ENCODE measurements at places on chromosomes 3 and 15.
A peak's percentile ranks its signal among the peaks of the same experiment; 100 is the strongest.

GRCh38 chr15:48858401-48858800 is 19.5 kb upstream of the EID1 start:
- no peak for DNase-seq

DNA sequence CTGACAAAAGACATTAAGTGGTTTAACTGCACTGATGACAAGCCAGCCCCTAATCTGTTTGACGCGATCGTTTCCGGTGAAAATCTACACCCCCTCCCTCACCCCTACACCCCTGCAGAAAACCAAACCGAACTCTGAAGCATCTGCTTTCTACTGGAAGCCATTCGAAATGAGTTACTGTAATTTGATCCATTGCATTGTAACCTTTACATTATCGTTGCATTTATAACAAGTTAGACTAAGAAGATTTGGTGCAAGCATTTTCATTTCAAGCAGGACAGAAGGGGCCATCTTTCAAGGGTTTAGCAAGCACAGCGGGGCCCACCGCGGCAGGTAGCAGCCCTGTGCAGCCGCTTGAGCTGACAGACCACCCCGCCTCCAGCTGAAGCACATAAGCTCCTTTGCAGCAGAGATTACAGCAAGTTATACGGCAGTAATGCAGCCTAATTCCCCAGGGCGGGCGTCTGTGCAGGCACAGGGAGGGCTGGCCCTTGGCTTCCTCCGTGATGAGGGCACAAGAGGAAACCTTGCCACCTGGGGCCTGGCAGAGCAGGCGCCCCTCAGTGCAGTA is 79.3 kb downstream of the CHSY1 start:
- no peak for DNase-seq

GRCh38 chr15:63043335-63044076 is 959 bp downstream of the TPM1 start:
- no peak for DNase-seq

- DNase-seq: no peak
Observed at GRCh38 chr15:89514596-89515406, 18.4 kb upstream of the RHCG start.

DNA sequence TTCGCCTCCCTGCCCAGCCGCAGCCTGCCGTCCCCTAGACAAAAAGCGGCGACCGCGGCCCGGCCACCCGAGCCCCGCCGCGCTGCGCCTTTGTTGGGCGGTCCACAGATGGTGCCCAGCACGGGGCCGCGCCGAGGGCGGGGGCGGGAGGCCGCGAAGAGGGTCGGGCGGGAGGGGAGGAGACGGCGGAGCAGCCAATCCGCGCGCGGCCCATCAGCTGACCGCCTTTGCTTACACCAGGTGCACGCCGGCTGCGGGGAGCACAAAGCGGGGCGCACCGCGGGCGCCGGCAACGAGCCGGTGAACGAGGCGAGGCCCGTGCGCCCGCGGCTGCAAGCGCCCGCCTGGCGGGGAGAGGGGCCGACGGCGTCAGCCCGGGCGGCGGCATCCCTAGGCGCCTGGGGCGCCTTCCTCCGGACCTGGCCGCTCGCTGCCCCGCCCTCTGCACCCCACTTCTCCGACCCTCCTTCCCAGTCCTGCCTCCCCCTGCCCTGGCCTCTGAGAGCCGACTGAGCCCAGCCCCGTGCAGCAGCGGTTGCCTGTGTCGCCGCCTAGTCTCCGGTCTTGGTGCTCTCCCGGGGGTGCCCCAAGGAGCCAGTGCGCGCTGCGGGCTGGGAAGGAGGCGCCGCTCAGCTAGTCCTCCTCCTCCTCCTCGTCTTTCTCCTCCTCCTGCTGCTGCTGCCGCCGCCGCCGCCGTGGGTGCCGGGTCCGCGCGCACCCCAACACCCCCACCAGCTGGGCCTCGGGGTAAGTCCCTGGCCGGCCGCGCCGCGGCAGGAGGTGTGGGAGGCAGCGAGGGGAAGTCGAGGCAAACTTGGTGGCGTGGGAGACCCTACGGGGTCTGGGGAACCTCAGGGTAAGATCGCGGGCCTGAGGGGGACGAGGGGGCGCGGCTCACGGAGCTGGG is at the start of gene LRRN1:
LRRN1 (plus strand) TSS at position 259 of the 907 bp plus-strand sequence. CDS start 45,211 bp downstream, outside the sequence.
- no peak for DNase-seq

GRCh38 chr15:90201130-90201943 is at the start of gene SEMA4B:
TSS of gene SEMA4B (plus strand) at chr15:90201330. CDS start at chr15:90201579, 249 bp downstream.
- DNase-seq: peak; percentile 47

- no peak for DNase-seq
Observed at GRCh38 chr3:4771243-4771642, 208.0 kb upstream of the BHLHE40 start.

DNA sequence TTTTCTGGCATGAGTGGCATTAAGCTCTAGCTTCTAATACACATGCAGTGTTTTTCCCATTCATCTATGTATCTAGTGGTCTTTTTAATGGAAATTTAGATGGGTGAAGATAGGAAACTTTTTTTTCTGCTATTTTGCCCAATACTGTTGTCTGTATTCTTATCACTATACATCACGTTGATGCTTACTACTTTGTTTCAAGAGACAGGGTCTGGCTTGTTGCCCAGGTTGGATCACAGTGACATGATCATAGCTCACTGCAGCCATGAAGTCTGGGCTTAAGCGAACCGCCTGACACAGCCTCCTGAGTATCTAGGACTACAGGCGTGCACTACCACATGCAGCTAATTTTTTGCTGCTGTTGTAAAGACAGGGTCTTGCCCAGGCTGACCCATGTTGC is 84.6 kb downstream of the PEAK1 start:
- no peak for DNase-seq

GRCh38 chr3:143109861-143110260 is 9.7 kb upstream of the CHST2 start:
- DNase-seq: no peak

DNA sequence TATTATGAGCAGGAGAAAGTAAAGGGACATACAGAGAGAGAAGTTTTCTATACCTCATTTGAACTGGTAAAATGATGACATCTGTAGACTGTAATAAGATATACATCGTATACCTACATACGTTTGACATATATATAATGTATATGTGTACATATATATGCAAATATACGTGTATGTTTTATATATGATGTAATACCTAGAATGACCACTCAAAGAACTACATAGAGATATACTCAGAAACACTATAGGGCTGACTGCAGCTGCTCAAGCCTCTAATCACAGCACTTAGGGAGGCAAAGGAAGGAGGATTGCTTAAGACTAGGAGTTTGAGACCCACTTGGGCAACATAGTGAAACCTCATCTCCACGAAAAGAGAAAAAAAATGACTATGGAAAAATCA is 48.5 kb upstream of the MCTP2 start:
- no peak for DNase-seq

DNA sequence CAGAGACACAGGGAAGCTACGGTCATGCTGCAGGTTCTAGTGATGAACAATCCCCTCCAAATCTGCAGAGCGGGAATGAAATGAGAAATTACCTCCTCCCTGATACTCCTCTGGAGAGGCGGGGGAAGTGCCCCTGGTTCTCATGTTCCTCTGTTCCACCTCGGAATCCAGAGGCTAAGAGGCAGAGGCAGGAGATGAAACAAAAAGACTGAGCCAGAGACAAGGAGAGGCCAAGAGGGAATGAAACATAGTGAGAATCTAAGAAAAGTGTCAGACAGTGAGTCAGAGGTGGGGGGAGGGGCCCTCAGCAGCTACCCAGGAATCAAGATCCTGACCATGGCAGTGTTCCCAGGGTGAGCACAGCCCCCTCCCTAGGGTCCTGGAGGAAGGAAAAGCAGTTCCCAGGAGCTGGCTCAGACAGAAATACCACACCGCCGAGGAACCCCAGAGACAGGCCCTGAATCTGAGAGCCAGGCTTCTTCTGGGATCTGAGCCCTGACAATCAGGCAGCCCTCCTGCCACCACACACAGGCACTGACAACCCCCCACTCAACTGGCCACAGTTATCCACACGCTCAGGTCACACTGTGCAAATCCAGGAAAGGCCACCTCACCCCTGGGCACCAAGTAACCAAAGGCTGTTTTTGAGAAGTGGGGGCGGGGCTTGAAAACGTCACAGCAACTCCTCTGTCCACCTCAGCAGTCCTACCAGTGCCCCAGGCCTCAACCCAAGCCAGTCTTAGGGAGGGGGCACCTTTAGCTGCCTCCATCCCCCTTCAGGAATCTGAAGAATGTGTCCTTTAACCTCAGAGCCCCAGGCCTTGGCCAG is 2.4 kb downstream of the CSRNP1 start:
- DNase-seq: no peak

GRCh38 chr3:118973050-118973449 is 61.6 kb downstream of the IGSF11 start:
- DNase-seq: no peak

GRCh38 chr3:108554913-108555571 is 34.2 kb downstream of the CIP2A start:
- no peak for DNase-seq

DNA sequence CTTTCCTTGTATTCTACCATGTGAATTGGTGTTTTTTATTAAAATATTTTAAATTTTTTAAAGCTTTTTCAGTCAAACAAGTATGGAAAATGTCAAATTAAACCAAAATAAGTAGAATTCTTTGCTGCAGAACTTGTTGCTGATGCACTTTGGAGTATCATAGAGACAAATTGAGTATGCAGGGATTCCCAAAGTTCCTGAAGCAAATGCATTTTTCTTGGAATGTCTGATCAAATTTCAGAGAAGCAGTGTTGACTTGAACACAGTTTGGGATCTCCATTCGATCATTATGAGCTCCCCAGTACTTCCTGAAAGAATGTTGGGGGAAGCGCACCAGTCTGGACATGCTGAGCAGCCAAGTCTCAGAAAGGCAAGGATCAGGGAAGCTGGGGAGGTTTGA is 517.8 kb upstream of the CFAP20DC start:
- DNase-seq: no peak

- DNase-seq: no peak
Observed at GRCh38 chr15:85097250-85097649, 115.6 kb downstream of the PDE8A start.

GRCh38 chr3:112560307-112560706 is 1.5 kb downstream of the ATG3 start:
- DNase-seq: no peak

DNA sequence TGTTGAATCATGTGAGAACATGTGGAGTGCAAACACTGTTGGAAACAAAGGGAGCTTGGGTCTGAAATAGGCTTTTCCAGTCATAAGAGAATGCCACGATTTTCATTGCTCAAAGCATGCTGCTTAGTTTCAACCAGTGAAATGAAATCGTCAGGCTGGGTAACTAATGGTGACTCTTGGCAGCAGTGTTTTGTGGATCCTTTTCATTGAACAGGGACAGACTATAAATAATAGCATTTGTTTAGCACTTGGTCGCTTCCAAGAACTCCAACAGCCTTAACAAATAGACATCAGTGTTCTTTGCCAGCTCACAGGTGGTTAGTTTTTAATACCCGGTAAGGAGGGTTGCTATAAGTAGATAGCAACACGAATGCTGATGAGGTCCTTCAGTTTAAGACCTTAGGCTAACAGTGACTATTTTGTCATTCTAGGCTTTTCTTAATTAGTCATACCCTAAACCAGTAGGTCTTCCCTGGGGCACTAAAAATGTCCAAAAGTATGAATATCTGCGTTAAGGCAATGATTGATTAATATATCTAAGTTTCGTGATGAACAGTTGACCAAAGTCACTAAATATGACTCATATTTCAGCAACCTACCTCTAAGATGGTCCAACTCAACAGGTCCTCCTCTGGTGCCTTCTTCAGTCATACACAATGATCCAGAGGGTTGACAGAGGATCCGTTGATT is 15.8 kb downstream of the TP63 start:
- no peak for DNase-seq

- no peak for DNase-seq
Observed at GRCh38 chr3:188279502-188280335, 125.8 kb downstream of the LPP start.

DNA sequence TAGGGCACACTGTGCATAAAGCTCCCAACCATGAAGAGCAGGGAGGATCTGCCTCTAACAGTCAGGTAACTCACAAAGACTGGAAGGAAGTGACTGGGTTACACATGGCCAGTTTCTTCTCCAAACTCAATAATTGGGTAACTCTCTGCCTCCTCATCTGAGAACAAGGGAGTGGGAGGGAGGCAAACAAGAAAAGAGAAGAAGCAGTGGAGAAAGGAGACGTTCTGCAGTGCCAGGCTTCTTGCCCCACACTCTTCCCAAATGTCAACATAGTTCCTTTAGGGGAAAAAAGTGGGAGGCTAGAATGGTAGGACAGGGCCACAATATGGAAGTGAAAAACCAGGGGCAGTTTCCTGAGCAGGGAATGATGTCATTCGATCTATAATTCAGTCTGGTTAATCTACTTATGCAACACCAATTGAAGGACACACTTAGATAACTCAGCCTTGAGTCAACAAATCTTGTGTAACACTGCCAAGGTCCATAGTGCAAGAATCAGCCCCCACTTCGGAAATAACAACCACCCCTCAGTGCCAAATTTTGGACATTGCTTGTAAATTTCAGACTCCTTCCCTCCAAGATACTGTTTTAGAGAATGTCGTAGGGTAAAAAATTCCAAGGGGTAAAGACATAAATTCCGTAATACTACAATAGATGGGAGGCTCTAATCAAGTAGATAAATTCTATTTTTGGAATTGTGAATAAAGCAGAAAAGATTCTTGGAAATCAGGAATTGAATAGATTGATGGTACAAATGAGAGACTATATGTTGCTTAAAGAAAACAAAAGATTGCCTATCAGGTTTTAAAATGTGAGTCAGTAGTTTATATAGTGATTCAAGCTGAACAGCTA is 143.0 kb downstream of the LPP start:
- DNase-seq: no peak

GRCh38 chr15:99426431-99427105 is 139.2 kb upstream of the MEF2A start:
- no peak for DNase-seq

GRCh38 chr15:62641825-62642224 is 400.7 kb upstream of the TPM1 start:
- no peak for DNase-seq

GRCh38 chr3:152885076-152885475 is 50.1 kb downstream of the P2RY1 start:
- DNase-seq: no peak

DNA sequence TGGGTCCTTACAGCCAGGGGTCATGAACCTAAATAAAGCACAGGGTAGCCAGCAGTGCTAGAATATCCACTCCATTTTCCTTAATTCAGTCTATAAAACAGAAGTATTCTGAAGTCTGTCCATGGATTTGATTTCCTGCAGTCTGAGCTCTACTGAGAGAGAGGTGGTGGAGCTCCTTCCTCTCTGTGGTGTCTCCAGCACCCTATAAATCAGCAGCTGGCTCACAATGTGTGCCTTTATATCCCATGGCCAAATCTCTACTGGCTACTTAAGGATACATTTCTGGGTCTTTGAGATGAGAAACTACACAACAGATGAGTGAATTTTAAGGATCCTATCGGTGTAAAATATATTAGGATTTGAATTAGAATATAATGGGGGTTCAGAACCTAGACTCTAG is 339.9 kb upstream of the RBMS3 start:
- DNase-seq: no peak

- DNase-seq: no peak
Observed at GRCh38 chr15:41423979-41424659, 7.2 kb downstream of the RTF1 start.

GRCh38 chr15:47184003-47184907 is 533.0 kb upstream of the SEMA6D start:
- no peak for DNase-seq

DNA sequence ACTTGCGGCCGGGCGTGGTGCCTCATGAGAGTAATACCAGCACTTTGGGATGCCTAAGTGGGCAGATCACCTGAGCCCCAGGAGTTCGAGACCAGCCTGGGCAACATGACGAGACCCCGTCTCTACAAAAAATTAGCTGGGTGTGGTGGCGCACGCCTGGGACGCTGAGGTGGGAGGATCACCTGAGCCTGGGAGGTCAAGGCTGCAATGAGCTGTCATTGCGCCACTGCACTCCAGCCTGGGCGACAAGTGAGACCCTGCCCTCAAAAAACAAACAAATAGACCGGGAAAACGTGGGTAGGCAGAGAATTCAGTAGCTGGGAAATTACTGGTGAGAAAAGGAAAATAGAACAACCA is 667 bp downstream of the UMPS start:
- DNase-seq: no peak

All from stimulated activated CD4-positive, alpha-beta T cell treated with anti-CD3 and anti-CD28 coated beads, Interleukin-15, amount 100 ng/mL, for 1 hour (primary cell).